ENCODE measurements at places on chromosomes 6 and 20. TPM values are rescaled to one million over a fixed set of nuclear protein-coding genes. Genes with fewer than 3 reads are reported as not detected.

DNA sequence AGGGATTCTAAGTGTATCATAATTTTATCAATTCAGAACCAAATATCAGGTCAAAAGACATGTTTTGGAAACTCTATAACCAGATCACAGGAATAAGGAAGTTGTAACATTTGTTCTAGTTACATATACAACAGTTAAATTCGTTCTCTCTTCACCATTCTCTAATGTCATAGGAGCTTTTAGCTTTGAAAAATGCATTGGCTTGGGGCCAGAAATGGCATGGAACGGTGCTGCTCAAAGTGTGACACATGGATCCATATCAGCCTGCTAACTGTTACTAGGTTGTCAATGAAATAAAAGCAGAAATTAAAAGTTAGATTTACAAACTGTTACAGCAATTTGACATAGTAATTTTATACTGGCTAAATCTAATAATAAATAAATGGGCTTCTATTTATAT is 120.3 kb downstream of the LCA5 start:
- DNase-seq = no peak

GRCh38 chr6:31450751-31451150 is 47.2 kb upstream of the MICB start:
- no peak for DNase-seq

DNA sequence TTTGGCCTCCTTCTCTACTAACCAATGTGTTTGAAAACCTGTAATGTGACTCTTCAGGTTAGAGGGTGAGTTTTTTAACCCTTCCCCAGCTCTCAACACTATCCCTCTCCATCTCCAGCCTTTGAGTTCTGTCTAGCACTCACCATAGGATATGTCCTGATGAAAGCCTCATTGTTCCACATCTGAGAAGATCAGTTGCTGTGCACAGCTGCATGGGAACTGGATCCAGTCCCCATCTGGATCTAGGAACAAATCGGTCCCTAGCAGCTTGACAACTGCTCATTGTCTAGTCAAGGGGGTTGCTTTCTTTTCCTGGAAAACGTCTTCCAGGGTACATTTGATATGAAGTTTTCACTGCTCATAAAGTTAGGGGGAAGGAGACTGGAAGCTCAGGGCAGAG is 45.4 kb upstream of the AGPAT4 start:
- DNase-seq = no peak

GRCh38 chr20:13295637-13296036 is 74.6 kb downstream of the ISM1 start:
- DNase-seq = no peak

GRCh38 chr6:125749173-125749864 is at the start of gene HEY2:
Gene HEY2, plus strand, starts transcription at chr6:125749632. Its CDS starts 145 bp downstream, at chr6:125749777.
- DNase-seq = peak; percentile 92

DNA sequence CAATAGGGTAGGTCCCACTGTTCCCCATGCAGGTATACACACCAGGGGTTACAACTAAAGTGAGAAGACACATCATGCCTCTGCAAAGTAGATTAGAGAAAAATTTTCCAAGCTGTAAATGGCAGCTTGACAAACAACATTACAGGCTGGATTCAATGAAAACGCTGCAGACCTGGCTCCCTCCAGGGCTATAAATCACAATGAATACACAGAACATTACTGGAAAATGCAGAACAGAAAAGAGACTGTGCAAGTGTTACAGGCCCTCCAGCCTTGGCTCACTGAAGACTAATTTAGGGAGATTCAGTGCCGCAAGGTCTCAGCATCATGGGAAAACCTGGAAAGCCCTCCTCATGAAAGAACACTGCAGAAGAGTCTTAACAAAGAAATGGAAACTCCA is 207.8 kb downstream of the KHDC1L start:
- DNase-seq = no peak

DNA sequence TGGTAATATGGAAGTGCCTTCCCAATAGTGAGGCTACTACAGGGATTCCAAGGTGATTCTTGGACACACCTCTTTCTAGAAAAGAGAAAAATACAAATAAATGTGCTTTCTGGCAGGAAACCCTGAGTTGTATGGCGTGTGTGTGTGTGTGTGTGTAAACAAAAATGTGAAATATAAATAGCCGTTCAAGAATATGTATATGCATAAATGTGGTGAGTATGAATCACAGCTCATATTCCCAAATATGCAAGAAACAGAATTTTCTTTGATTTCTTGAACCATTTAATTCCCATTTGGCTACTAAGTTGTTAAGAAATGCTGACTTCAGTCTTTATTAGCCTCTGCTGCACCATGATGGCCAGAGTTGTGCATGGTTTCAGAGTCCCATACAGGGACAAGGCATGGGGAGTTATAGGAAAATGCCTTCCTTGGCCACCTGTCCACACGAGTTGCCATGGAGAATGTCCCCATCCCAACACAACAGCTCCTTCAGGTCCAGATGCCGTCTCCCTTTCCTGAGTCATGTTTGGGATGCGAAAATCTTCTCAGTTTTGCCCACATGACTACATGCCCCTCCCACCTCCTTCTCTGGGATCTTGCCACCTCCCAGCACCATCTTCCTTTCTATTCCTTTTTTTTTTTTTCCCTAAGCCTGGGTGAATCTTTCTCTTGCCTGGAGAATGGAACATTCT is 312.4 kb upstream of the ECI2 start:
- DNase-seq = no peak

- no peak for DNase-seq
Observed at GRCh38 chr6:106186172-106186571, 100.0 kb downstream of the PRDM1 start.

DNA sequence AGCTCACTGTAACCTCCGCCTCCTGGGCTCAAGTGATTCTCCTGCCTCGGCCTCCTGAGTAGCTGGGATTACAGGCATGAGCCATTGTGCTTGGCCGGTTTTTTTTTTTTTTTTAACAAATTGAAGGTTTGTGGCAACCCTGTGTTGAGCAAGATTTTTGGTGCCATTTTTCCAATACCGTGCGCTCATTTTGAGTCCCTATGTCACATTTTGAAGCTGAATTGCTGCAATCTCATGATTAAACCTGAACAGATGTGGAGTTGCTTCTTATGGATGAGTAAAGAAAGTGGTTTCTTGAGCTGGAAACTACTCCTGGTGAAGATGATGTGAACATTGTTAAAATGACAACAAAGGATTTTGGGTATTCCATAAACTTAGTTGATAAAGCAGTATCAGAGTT is 16.6 kb downstream of the SASH1 start:
- DNase-seq = no peak

DNA sequence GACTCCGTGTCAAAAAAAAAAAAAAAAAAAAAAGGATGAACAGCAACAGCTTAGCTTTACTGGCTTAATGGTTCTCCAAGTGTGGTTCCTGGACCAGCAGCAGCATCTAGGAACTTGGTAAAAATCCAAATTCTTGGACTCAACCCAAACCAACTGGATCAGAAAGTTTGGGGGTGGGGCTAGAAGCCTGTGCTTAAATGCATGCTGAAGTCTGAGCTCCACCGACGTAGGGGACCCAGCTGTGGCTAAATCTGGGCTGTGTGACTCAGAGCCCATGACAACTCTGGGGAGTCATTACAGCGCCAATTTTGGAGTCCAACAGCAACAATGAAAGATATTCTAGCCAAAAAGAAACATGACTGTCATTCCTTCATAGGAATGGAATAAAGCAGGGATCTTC is 13.6 kb upstream of the CHD6 start:
- DNase-seq = peak; percentile 11

Gene BPI
- total RNA-seq = not detected

Gene COX4I2
- not detected for total RNA-seq

Gene PGC
- total RNA-seq = not detected

Gene IPCEF1
- total RNA-seq = 17.6 TPM

Gene MLN
- not detected for total RNA-seq

Data from activated T-cell treated with anti-CD3 and anti-CD28 coated beads, Interleukin-2, amount 50 U/mL, for 72 hours (primary cell).